ENCODE measurements at places on chromosomes 3 and 15. TPM values are rescaled to one million over a fixed set of nuclear protein-coding genes. Genes with fewer than 3 reads are reported as not detected.

SPINK8 gene
- polyA plus RNA-seq: 0.37 TPM

STRA6 gene
- 20.4 TPM for polyA plus RNA-seq

ACTC1 gene
- polyA plus RNA-seq: 4.1 TPM

LARP6 gene
- 18.2 TPM for polyA plus RNA-seq

DNA sequence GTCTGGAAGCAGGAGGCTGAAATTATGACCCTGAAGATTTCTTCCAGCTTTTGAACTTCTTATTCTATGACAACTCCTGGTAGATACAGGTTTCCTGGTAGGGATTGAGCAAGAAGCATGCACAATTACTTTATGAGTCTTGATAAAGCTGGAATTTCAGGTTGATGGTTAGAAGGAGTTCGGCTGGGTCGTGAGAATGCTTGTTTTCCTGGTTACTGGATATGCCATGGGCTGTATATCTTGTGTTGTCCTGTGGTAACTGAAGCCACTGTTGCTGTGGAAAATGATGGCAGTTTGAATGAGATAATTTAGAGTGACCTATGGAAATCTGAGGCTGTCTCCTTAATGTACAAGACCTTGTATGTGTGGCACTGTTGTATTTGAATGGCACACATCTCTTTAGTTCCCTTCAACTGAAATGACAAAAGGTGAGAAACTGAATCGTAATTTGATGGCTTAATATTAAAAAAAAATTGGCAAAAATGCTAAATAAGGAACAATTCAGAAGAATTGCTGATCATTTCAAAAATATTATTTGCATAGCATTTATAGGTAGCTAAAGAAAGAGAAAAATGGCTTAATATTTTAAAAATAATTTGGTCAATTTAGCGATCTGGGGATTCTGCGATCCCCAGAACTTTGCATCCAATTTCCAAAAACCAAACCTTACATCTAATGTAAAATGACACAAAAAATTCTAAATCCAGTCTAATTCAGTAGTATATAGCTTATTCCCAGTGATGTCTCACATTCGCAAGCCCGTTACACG lies 1.1 kb upstream of the UBE2E1 start:
- DNase-seq: no peak

DNA sequence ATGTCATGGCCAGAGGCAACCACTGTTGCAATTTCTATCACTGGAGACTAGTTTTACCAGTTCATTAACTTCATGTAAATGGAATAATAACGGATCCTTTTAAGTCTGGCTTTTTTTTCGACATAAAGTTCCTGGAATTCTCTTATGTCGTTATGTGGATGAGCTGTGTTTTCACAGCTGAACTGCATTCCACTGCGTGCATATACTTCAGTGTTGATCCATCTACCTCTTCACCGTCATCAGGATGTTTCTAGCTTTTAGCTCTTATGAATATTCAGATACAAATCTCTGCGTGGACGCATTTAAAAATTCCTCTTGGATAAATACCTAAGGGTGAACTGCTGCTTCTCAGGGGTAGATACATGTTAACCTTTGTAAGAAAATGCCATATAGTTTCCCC lies 15.6 kb upstream of the CYFIP1 start:
- no peak for DNase-seq

DNA sequence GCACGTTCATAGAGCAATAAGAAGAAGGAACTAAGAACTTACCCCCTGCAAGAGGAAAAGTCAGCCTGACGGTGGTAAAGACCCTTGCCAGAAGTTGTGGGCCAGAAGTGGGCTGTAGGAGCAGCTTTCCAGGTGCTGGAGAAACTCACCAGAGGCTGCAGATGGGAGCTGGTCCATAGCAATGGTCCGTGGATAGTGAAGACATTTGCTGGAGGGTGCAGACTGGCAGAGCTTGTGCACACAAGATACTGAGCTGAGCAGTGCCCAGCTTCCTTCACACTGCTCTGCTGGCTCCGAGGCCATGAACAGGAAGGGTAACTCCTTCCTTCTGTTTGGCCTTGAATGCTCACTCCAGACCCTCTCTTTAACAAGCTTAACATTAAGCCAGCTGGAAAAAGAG lies 149.8 kb upstream of the BNIP2 start:
- DNase-seq: no peak

DNA sequence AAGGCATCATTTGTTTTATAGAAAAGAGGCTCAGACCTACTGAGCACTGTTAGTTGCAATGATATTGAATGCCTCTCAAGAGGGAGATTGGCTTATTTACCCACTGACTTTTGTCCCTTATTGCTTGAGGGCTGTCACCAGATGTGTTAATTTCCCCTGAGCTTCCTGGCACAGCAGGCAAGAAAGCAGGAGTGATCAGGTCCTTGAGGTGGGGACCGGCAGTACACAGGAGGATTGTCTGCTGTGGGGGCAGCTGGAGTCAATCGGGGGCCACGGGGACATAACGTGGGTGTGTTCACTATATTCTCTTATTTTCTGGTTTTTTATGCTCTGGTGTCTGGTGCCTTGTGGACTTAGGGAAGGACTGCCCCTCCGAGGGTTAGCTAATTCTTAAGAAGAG lies 44.6 kb downstream of the GASK1A start:
- DNase-seq: no peak

DNA sequence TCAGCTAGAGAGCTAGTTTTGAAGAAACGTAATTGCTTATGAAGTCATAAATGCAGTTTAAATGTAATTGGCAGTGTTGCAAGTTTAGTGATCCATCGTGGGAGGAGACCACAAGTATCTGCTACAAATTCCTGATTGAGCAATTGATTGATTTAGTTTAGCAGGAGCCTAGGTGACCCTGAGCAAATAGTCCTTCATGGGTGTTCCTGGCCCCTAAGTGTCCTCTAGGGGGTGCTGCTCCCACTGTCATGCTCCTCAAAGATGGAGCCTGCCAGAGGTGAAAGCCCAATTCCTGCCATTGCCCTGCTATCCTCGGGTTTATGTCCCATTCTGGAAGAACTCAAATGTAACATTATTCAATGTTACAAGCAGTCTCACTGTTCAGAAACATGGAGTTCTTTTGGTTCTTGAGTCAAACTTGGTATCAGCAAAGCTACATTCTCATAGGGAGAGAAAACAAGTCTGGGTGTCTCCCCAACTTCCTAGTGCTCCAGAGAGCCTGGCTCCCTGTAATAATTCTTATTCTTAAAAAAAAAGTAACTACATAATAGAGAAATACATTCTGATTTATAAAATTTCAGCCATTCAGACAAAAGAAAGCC lies 29.8 kb upstream of the SENP5 start:
- DNase-seq: no peak

- DNase-seq: peak; percentile 33
Observed at GRCh38 chr15:25439369-25439836, 579 bp upstream of the UBE3A start.
